NCI-H1105 (cell line): ENCODE measurements at places on chromosomes 2 and 18.

DNA sequence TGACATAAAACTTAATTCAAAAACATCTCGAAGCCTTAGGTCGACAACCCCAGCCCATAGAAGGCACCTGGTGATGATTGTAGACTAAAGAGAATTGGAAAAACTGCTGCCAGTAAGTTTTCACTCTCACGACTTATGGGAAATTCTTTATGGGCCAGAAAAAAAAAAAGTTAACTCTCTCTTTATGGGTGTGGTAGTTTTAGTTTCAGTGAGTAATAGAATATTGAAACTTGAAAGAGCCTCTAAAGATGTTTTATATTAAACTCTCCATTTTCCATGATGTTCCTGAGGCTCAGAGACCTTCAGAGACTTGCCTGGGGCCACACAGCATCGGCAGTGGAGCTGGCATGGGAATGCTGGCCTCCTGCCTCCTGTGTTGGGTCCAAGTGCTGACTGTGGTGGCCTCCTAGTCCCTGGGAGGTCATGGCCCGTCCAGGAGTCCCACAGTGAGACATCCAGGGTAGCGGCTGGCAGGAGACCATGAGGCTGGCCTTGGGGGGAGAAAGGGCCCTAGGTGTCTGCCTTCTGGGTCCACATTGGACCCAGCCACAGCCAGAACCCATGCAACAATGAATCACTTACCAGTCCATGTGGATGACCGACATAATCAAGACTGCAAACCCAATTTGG is 158.9 kb downstream of the SEPTIN10 start:
- no peak for DNase-seq

DNA sequence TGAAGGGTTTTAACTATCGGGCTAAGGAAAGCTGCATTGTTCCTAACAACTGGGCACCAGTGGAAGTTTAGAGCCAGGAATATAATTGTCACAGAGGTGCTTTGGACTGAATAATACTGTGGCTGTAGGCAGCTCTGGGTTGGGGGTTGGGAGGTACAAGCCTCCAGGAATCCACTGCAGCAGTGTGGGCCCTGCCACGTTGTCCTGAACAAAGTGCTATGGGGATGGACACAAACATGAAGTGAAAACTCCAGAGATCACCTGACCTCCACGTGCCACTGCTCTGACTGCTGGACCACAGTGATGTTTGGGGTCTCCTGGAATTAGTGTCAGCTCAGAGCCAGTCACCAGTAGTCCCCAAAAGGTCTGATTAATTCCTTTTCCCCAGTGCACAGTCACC is 110.9 kb downstream of the BCL2 start:
- DNase-seq: no peak

DNA sequence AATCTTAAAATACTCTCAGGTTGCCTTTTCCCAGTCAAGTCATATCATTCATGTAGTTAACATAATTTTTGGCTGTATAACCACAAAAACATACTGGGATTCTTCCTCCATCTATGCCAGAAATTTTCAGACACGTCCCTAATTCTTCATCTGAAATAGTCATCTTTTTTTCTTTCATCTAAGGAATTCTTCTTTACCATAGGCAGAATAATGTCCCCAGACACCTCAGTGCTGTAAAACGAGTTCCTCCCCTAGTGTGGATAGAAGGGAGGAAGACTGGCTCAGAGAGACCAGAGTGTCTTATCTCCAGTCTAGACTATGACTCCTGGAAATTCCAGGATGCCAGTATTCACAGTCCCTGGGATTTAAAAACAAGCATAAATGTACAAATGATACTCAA is 127.8 kb downstream of the MREG start:
- no peak for DNase-seq

- no peak for DNase-seq
Measured at GRCh38 chr2:196183528-196184231, 12.3 kb upstream of the STK17B start.

GRCh38 chr2:128378231-128379020 is 59.8 kb upstream of the HS6ST1 start:
- no peak for DNase-seq

DNA sequence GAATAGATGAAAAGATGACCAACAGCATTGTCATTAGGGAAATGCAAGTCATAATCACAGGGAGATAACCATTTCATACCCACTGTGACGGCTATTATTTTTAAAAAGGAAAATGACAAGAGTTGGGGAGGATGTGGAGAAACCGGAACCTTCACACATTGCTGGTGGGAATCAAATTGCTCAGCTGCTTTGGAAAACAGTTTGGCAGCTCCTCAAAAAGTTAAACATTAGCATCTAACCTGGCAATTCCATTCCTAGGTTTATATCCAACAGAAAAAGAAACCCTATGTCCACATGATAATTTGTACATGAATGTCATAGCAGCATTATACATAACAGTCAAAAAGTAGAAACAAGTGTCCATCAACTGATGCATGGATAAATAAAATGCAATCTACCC is 58.2 kb downstream of the KCNG3 start:
- no peak for DNase-seq

DNA sequence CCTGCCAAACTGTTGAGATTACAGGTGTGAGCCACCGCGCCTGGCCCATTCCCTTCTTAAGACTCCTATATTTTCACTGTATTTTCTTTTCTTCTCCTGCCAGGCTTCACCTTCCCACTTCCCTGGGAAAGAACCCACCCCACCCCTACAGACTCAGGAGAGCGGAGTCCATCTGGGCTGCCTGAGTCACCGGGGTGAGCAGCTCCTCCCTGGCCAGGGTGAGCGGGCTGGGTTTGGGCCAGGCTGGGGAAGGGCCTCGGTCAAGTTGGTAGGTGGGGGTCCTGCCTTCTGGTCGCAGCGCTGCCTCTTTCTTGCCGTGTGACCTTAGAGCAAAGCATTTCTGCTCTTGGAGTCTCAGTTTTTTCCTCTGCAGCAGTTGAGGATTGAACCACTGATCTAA is 2.1 kb upstream of the GAREM2 start:
- no peak for DNase-seq

GRCh38 chr18:50284255-50284885 is 3.0 kb upstream of the MBD1 start:
- DNase-seq: no peak

- no peak for DNase-seq
Measured at GRCh38 chr2:27184115-27184514, 27.7 kb upstream of the ATRAID start.

DNA sequence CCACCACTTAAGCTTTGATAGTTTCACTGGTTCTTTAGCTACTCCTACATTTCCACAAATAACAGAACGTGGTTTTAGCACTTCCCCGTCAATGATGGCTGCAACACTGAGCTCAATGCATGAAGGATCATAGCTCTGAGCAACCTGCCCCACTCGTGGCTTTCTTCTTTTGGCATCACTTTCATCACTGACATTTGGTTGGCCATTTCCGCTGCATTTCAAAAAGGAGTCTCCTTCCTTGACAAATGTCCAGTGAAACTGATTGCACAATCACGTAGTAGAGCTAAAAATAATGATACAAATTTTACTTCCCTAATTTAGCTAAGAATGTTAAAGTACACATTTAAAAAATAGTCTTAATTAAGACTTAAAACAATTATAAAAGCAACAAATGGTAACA is 205.2 kb upstream of the HDAC4 start:
- DNase-seq: no peak

- DNase-seq: no peak
Measured at GRCh38 chr2:223041527-223042109, 10.4 kb upstream of the KCNE4 start.

DNA sequence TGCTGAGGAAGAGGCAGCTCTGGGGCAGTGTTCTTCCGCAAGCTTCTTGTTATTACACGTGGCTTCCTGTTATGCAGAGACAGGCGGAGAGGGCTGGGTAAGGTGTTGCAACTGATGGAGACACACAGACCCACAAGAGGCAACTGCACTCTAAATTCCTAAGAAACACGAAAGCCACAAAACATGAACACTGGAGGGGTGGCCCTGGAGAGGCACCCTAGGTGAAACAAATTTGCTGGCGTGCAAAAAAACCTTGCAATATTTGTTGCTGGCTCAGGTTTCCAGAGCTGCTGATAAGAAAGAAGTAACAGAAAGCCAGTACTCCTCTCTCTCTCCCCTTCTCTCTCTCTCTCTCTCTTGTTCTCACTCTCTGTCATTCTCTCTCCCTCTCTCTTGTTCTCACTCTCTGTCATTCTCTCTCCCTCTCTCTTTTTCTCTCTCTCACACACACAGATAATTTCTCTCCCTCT is 31.8 kb downstream of the ARHGAP25 start:
- DNase-seq: no peak

DNA sequence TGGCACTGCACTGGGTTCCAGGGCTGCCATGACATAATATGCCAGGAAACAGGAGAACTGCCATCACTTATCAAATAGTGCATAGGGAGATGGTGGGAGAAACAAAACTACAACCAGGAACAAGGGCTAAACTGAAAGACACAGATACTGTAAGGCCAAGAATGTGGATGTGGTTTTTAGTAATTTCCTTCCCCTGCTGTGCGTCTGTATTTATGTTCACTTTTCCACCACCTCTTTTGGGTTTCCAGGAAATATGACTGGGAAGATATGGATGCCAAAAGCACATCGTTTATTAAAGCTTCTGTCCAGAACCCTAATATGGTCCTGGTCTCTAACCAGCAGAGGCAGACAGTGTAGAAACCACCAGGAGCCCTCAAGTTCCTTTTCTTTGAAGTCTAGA is 759.7 kb upstream of the FANCL start:
- DNase-seq: no peak

DNA sequence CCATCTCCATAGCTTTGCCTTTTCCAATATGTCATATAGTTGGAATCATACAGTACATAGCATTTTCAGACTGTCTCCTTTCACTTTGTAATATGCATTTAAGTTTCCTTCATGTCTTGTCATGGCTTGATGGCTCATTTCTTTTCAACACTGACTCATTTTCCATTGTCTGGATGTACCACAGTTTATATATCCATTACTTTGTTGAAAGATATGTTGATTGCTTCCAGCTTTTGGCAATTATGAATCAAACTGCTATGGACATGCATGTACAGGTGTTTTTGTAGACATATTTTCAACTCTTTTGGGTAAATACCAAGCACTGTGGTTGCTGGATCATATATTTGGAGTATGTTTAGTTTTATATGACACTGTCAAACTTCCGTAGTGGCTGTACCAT is 26.3 kb downstream of the ACSL3 start:
- DNase-seq: no peak

DNA sequence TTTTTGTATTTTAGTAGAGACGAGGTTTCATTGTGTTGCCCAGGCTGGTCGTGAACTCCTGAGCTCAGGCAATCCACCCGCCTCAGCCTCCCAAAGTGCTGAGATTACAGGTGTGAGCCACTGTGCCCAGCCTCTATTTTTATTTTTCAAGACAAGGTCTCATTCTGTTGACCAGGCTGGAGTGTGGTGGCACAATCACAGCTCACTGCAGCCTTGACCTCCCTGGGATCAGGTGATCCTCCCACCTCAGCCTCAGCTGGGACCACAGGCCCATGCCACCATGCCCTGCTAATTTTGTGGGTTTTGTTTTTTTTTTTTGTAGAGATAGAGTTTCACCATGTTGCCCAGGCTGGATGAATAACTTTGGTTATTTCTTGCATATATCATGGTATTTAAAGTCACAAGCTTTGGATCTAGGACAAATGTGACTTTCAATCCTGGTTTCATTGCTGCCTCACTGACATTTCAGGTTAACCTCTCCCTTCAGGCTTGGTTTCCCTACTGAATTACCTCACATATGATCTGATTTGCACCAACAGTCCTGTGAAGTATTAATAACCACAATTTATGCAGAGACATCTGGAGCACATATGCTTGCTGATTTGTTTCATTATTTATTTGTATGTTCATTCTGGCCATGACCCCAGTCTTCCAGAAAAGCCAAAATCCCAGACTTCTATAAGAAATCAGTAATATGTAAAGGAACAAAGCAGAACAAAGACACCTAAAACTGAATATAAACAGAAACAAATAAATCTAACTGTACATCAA is 17.5 kb upstream of the RAB31 start:
- no peak for DNase-seq

GRCh38 chr18:7684966-7685365 is 117.8 kb downstream of the PTPRM start:
- DNase-seq: no peak

DNA sequence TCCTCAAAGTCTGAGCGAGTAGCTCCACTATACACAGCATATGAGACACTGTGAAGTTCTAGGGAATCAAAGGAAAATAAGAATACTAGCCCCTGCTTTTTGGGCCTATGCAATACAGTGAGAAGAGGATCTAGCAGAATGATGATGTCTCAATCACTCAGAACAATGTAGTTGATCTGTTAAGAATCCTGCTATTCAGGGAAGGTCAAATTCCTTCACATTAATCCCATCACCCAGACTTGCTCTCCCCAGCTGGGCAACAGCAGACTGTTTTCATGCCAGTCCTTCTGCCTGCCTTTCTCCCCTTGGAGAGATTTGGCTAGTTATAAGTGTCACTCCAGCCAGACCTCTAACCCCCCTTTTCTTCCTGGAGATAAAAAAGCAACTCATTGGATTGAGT is 230.0 kb upstream of the EPHA4 start:
- no peak for DNase-seq

- DNase-seq: no peak
Measured at GRCh38 chr2:178630581-178630980, 150.3 kb downstream of the PLEKHA3 start.

DNA sequence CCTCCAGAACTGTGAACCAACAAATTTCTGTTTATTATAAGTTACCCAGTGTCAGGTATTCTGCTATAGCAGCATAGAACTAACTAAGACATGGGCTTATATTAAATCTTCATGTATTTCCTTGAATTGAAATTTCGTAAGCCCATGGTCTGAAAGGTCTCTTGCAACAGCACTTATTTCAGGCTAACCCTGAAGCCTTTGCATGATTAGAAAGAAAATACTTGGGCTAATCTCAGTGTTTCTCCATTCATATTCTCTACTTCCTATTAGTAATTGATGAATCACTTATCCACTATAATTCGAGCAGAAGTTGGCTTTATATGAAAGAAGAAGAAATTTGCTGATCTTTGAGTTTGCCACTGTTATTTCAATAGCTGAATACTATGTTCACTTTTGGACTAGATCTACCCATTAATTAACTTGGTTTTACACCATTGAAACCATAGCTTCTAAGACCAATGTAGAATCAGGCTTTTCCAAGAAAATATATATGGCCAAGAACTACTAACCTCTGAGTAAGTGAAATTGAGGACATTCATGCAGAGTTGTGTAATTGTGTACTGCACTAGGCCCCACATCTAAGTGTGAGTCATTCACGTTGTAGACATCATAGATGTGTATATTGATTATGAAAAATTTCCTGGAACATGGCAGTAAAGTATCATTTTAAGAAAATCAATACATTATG is 731.6 kb downstream of the SOCS6 start:
- DNase-seq: no peak

GRCh38 chr2:43070030-43070429 is 156.4 kb downstream of the ZFP36L2 start:
- no peak for DNase-seq
